ENCODE measurements at places on chromosomes 16 and 17.

DNA sequence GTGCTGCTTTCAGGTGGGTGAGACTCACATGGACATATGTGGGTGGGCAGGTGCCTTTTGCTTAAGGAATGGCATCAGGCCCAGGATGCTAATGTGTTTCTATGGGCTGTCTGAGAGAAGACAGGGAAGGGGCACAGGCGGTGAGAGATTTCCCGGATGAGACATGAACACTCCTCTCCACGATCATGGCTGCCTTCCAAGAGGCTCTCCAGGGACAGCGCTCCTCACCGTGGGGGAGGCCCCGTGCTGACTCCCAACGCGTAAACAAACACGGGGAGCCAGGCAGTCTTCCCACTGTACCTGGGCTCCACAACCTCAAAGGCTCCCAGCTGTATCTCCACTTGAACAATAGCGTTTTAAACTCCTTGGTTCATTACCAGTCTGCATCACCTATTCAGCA lies 42.8 kb downstream of the CDK5R1 start:
- DNase-seq = peak; percentile 26

DNA sequence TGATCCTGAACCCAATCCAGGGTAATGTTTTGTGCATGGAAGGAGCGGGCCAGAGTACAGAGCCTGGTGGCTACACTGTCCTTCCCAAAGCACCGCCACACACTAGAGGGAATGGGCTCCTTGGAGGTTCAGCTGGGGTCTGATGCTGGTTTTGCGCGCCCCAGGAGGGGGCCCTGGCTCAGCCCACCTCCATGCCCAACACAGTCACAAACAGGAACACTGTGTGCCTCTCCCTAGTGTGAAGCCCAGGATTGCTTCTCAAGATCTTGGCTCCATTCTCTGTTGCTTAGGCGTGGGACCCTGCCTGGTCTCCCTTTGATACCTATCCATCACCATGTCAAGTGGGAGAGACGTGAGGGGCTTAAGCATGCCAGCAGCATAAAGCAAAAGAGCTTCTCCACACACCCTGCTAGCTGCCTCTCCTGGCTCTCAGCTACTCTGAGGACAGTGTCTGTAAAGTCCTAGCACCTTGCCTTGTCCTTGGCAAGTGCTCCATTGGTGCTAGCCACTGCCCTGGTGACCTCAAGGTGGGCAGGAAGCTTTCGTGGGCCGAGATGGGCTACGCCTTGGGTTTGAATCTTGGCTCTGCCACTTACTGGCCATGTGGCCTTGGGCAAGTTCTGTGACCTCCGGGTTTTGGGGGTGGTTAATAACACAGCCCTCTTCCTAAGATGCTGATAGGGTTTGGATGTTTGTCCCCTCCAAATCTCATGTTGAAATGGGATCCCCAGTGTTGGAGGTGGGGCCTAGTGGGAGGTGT lies 122.2 kb downstream of the C16orf78 start:
- no peak for DNase-seq

GRCh38 chr16:27106305-27106704 lies 39.6 kb downstream of the C16orf82 start:
- DNase-seq = no peak

- no peak for DNase-seq
Observed at GRCh38 chr16:47722046-47722445, 260.9 kb downstream of the PHKB start.

DNA sequence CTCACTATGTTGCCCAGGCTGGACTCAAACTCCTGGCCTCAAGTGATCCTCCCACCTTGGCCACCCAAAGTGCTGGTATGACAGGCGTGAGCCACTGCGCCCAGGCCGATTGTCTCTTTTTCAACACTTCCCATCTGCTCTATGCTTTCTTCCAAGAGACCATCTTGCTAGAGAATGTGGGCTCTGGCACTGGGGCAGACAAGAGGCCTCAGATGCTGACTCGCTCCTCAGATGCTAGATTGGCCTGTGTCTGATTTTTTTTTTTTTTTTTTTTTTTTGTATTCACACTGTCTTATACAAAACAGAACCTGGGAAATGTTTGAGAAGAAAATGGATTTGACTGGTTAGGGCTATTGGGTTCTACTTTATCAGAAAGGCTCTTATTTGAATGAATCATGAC lies 58.2 kb downstream of the CYB5D2 start:
- DNase-seq = no peak

DNA sequence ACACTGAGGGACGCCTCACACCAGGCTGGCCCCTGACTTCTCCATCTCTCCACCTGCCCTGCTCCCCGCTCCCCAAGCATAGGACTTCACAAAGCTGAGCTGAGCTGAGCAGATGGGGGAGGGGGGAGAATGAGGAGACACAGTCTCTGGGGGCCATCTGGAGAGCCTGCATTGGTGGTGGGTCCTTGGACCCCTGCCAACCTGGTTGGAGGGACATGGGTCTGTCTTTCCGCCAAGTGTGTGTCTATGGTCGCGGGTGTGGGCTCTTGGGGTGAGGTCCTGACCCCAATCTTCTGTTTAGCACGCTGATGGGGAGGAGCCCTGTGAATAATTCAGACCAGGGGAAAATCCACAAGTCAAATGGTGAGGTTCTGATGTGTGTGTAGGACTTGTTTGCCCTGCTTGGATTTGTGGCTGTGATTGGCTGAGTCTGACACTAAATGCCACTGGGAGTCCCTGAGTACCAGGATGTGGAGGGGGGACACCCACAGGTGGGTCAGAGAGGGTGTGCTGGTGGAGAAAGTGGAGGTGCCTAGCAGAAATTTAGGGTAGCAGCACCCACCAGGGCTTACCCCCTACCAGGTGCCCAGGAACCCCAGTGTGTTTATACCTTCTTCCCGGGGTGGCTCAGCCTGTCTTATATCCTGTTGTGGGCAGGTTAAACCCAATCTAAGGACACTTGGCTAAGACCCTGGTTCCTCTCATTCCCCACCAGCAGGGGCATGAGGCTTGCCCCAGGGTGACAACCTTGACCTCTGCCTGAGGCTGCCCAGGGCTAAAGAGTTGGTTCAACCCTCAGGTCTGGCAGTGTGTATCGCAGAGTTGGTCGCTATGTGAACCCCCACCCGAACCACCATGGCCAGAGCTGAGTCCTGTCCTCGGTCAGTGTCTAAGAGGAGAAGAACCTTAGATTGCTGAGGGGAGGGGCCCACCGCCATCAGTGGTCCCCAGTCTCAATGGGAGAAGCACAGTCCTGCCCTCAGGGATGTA lies 2.1 kb downstream of the FMNL1 start:
- no peak for DNase-seq

- DNase-seq = no peak
Observed at GRCh38 chr17:72446525-72447250, 325.9 kb downstream of the SOX9 start.

- no peak for DNase-seq
Observed at GRCh38 chr17:5919089-5919488, 151.1 kb upstream of the WSCD1 start.

GRCh38 chr16:12489357-12489990 lies 314.2 kb downstream of the CPPED1 start:
- no peak for DNase-seq

- DNase-seq = peak; percentile 14
Observed at GRCh38 chr17:8557176-8557806, 73.2 kb downstream of the MYH10 start.

GRCh38 chr16:24525970-24526559 lies 13.3 kb upstream of the RBBP6 start:
- peak; percentile 77 for DNase-seq

- no peak for DNase-seq
Observed at GRCh38 chr17:17216776-17217175, 10.6 kb upstream of the PLD6 start.

GRCh38 chr17:11889266-11889665 lies 108.0 kb downstream of the ZNF18 start:
- no peak for DNase-seq

DNA sequence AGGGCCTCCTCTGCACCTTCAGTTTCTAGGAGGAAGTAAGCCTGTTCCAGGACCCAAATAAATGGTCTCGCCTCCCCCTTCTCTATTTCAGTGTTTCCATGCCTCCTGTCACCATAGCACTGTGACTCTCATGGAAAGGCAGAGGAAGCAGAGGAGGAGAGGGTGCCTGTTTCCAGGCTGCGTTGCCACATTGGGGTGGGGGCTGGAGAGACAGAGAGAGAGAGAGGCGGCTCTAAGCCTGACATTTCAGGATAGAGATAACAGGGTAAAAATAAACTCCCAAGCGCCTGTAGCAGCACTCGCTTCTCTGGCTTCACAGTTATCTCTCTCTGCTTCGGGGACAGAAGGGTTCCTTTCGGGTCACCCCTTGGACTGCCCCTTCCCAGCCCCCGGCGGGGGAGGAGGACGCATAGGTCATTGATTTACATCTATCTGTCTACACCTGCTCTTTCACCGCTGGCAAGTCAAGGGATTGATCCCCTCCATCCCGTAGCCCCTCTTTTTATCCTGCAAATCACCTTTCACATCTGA lies 71.2 kb upstream of the MRTFB start:
- DNase-seq = no peak

All from fibroblast of pulmonary artery (primary cell).